ENCODE measurements at places on chromosomes 2 and 18.

- no peak for DNase-seq
These were observed 78.8 kb upstream of the TTC39C start for GRCh38 chr18:23935804-23936203.

DNA sequence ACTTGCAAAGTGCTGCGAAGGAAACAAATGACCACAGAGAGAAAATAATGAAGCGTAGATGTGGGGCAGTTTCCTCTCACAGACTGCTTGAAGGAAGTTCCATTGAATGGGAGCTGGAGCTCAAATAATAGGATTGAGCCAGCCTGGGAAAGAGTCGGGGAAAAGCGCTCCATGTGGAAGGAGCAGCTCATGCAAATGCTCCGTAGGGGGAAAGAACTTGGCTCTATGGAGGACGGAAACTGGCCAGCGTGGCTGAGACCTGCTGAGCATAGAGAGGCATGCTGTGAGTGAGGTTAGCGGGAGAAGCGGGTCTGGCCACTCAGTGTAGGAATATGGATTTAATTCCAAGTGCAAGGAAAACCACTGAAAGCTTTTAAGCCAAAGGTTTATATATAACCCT, 28.6 kb upstream of the VIT start:
- DNase-seq = no peak

- no peak for DNase-seq
These were observed 426.9 kb downstream of the STK39 start for GRCh38 chr2:167820488-167820887.

GRCh38 chr2:212709280-212709679, 170.7 kb upstream of the ERBB4 start:
- no peak for DNase-seq

- DNase-seq = no peak
These were observed 9.6 kb downstream of the CPLX4 start for GRCh38 chr18:59308938-59309260.

GRCh38 chr2:66575625-66576310, 140.8 kb downstream of the MEIS1 start:
- DNase-seq = no peak

DNA sequence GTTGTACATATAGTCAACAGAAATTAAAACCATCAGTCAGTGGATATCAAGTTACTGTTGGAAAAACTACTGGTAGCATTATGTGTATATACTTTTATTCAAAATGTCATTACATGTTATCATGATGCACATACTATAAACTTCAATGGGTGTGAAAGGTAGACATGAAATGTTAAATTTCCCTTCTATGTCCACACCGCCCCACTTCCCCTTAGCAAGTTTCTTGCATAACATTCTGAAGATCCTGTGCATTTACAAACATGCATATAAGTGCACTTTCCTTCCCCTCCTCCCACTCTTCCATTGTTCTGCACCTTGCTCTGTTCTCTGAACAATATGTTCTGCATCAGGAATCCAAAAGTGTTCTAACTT, 16.6 kb upstream of the HK2 start:
- DNase-seq = no peak

GRCh38 chr18:47748847-47749599, 181.4 kb downstream of the SMAD2 start:
- DNase-seq = peak; percentile 71

DNA sequence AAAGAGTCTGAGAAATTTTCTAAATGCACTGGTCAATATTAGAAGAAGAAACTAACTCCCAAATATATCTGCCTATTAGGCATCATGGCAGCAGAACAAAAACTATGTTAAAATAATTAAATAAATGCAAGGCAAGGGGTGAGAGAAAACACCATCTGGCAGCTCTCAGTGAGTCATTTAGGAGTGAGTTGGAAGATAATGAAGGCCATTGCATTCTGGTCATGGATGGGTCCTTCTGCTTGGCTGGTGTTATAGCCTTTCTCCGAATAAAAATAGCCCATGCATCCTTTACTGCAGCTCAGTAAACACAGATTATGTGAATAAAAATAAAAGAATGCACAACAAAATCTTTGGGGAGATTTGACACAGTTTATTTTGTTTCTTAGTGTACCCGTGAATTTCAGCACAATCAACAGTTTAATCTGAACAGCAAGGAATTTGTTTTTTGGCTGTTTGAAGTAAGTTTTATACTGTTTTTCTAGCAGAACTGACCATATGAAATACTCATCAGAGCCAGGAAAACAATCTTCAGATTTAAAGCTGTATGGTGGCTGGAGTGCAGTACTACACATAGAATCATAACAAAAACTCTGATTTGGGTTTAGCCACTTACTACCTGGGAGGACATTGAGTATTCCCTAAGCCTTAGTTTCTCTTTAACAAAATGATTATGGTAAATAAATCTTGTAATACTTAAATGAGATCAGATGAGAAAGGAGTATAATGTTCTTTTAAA, 225.1 kb upstream of the ITGA4 start:
- no peak for DNase-seq

DNA sequence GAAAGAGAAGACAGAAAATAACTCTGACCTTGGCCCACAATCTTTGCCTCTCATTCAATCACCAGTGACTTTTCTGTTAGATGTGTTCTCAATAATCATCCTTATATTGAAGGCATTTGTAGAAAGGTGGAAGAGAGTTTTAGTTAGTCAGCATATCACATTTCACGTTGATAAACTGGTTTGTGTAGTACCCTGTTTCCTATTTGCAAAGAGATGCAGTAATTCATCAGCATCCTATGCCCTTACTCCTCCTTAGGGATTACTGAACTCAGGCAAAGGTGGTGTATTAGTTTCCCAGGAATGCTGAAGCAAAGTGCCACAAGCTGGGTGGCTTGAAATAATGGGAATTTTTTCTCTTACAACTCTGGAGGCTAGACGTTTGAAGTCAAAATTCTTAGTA, 145.0 kb downstream of the SPP2 start:
- DNase-seq = no peak

- DNase-seq = peak; percentile 42
These were observed 681 bp downstream of the SPR start for GRCh38 chr2:72887740-72888437.
